Natural killer cell (primary cell): ENCODE measurements at places on chromosomes 12 and 14.

- DNase-seq: no peak
These were observed 35.1 kb downstream of the RDH12 start for GRCh38 chr14:67736771-67737170.

DNA sequence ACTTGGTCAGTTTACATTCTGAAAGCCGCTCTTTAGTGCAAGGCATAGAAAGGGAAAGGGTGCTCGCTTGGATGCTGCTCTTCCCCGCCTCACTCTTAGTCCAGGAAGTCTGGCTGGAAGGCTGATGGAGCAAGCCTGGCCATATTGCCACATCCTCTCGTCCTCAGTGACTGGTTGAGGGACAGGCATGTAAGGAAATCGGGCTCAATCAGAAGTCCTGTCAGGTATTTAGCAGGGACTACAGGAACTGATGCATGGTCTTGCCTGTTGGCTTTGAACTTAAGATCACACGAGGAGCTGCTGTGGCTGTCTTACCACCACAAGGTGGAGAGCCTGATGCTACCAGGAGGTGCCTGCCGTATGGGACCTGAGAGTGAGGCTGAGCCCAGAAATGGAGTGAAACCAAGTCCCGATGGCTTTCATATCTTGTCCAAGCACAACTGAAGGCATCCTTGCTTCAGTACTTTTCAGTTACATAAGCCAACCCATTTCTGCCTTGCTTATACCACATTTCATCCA, 10.7 kb upstream of the C12orf75 start:
- DNase-seq: no peak

DNA sequence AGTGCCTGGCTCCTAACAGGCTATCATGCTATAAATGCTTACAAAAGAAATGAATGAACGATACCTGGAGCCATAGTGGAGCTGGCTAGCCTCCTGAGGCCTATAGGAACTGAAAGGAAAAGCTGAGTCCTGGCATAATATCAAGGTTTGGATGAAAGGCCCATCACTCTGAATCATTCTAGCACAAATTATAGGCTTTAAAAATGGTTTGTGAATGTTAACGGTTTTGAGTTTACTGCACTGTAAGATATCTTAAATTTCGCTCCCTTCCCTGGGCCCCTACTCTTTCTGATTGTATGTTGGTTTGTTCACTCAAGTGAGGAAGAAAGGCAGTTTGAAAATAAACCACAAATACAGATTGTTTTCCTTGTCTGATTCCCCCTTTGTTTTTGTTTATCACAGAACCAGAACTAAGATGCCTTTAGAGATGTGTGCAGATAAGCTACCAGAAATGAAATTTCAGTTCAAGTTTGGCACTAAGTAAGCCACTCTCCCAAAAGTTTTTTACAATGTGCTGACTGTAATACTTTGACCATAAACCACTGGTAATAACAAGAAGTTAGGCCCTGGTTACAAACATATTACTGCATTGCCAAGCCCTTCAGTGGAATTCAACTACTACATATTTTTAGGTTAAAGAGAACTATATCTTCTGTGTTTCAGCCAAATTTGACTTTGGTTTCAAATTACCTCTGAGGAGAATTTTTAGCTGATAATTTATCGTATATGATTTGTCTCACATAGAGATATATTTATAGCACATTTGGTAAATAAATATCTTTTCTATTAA, 89.5 kb downstream of the ALX1 start:
- no peak for DNase-seq

DNA sequence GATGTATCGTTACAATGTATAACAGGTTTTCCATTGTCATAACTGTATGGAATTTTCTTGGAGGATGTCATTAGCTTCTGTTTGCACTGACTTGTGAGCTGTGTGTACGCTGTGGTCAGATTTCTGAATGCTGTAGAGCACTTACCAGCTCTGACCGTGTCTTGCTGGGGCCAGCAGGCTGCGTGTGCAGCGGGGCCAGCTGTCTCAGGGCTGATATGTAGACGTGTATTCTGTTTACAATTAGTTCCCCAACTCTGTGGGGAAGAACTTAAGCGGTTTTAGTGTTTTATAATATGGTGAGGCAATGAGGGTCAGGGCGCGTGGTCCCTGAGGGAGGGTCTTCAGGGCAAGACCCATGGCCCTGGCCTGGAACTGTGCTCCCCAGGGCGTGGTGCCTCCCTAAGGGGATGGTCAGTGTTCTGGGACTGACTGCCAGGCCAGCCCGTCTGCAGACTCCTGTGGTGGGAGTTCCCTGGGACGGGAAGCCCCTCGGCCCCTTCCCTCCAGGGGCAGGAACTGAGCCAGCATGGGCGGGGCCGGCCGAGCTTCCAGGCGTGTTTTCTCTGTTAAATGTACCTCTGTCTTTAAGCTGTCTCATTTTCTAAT, 18.7 kb downstream of the XRCC3 start:
- no peak for DNase-seq

- no peak for DNase-seq
These were observed 392 bp downstream of the SLC15A4 start for GRCh38 chr12:128823216-128823915.

GRCh38 chr14:65052832-65053231, 49.5 kb downstream of the MAX start:
- no peak for DNase-seq

GRCh38 chr12:6082613-6083012, 41.9 kb downstream of the VWF start:
- DNase-seq: no peak

- no peak for DNase-seq
These were observed 98.9 kb downstream of the PRKCH start for GRCh38 chr14:61420326-61420725.

GRCh38 chr14:55747186-55747585, 167.2 kb downstream of the KTN1 start:
- DNase-seq: no peak

- no peak for DNase-seq
These were observed 75.4 kb downstream of the CCDC92 start for GRCh38 chr12:123897221-123897620.

GRCh38 chr12:6110006-6110405, 14.5 kb downstream of the VWF start:
- no peak for DNase-seq

DNA sequence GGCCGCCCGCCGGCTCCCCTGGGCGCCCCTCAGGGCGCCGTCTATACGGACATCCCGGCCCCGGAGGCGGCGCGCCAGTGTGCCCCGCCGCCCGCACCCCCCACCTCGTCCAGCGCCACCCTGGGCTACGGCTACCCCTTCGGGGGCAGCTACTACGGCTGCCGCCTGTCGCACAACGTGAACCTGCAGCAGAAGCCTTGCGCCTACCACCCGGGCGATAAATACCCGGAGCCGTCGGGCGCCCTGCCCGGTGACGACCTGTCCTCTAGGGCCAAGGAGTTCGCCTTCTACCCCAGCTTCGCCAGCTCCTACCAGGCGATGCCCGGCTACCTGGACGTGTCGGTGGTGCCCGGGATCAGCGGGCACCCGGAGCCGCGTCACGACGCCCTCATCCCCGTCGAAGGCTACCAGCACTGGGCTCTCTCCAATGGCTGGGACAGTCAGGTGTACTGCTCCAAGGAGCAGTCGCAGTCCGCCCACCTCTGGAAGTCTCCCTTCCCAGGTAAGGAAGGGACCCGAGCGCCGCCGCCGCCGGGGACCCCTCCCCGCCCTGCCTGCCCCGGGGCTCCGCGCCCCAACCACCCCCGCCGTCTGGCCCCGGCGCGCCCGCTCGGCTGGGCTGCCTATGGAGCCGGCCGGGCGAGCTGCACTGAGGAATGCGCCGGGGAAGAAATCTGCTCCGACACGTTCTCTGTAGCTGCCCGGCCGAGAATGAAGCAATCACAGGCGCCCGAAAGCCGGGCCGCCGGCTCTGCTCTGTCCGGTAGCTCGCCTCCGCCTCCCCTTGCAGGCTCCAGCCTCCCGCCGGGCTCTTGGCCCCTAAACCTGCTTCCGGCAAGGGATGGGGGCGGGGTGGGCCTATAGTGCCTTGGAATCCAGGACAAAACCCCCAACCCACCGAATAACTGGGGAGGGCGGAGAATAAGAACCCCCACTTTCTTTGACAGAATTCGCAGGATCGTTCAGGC, 794 bp downstream of the HOXC13 start:
- no peak for DNase-seq

- DNase-seq: no peak
These were observed 463.3 kb upstream of the FOXG1 start for GRCh38 chr14:28303248-28303647.

DNA sequence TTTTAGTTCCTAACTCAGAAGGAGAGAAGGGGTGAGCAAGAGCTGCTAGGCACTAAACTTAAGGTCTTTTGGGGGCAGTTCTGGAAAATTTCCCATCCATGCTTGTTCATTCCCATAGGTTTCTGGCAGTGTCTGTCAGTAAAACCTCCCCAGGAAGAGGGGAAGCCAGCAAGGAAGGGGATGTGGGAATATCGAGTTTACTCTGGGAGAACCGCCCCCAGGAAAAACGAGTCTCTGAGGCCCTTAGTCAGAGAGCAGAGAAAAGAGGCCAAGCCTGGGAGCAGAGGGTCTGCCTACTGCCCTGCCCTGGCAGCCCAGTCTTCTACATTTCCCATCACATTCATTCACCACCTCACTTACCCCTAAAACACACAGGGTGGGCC, 55.9 kb downstream of the TMCC3 start:
- no peak for DNase-seq

GRCh38 chr12:10537721-10538120, 32.0 kb downstream of the EIF2S3B start:
- no peak for DNase-seq

DNA sequence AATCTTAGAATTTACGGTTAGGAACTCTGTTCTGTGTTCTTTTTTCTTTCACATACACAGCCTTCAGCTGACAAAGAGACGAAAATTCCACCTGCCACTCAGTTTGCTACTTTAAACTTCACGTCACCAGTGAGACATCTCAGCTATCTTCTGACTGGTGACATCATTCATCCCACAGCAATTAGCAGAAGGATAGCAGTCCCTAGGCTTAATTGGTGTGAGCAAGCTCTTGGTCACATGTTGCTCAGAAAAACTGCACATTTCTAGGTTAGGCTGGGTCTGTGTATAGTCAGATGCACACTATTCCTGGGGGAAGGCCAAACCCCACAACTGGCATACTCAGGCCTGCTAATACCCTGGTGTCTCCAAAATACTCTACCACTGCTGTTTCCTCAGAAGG, 23.9 kb downstream of the SLC7A7 start:
- DNase-seq: no peak

DNA sequence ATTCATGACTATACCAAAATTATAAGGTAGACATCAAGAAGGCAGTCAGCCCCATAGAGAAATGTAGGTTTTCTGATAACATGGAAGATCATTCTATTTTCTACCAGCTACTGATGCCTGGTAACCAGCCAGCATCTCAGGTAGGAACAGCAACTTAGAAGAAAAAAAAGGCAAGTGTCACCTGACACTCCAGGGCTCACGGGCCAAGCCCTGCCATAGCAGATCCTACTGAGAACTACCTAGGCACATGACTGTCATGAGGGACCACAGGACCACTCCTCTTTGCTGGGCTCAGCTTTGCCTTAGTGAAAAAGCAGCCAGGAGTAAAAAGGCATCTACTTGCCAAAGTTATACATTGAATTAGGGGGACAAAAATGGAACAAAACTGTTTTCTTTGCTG, 33.4 kb downstream of the CORO1C start:
- no peak for DNase-seq

GRCh38 chr14:68781161-68782021, 11.5 kb downstream of the ZFP36L1 start:
- DNase-seq: peak; percentile 55

DNA sequence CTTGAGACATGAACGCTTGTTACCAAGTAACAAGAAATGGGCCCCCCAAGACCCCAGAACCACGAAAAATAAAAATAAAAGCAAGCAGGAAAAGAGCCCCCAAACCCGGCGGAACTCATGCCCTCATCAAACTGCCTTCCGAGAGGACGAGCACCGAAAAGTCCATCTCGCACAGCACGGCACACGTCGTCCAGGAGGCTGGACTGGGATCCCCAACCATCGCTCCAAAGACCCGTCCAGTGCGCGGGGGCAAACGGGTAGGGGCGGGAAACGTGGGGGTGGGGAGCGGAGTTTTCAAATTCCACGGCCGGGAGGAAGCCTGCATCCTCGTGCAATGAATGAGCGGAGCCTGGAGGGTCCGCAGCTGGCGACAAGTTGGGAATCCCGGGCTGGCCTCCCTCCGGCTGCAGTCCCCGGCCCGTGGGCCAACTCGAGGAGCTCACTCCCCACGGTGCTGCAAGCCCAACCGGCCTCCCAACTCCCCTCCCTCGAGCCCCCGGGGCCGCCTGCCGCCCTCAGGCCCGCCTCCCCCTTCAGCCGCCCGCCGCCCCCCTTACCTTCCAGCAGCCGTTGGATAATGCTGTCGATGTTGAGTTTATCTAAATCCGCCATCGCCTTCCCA, 484 bp downstream of the PPP1CC start:
- no peak for DNase-seq

GRCh38 chr12:132145334-132145733, 1.1 kb downstream of the NOC4L start:
- DNase-seq: no peak

- no peak for DNase-seq
These were observed 4.6 kb downstream of the RAPGEF3 start for GRCh38 chr12:47754126-47754525.

GRCh38 chr12:68416826-68417225, 84.7 kb upstream of the MDM1 start:
- DNase-seq: no peak

DNA sequence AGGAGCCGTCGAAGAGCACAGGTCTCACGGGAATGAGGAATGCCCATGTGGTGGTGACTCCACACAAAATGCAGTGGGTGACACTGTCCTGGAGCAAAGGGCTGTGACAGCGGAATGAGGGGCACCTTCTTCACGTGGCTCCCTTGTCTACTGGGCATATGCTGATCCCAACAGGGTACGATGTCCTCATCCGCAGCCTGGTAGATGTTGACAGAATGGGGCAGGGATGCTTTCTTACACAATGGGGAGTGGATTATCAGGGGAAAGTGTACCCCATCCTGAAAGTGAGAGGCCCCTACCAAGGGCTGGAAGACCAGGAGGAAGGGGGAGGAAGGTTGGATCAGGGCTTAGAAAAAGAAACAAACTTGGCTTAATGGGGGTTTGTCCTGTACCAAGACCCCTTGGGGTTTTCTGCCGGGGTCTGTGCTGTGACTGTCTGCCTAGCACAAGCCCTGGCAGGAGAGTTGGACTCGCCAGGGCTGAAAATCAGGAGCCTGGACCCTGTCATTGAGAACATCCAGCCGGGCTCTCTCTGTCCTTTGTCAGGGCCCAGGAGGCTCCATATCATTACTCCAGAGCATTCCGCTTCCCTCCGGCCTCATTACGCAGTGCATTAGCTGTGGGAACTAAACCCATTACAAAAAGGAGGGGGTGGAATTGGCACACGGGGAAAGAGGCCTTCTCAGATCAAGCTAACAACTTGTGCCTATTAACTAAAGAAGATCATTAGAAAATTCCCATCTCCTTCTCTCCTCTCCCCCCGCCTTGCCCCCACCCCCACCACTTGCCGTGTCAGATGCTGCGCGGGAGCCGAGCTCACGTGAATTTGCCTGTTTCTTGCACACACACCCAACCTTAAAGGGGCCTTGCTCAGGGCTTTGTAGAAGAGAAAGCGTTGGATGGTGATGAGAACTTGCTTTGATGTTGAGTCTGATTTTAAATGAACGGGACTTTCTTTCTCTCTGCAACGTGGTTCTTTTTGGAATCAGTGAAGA, 171.8 kb upstream of the PARP11 start:
- DNase-seq: no peak

GRCh38 chr14:55454264-55455002, 14.0 kb upstream of the TBPL2 start:
- DNase-seq: no peak

- peak; percentile 86 for DNase-seq
These were observed 14.7 kb downstream of the ITGA5 start for GRCh38 chr12:54404061-54405004.
